ENCODE measurements at places on chromosomes 16 and 17.
A peak's percentile ranks its signal among the peaks of the same experiment; 100 is the strongest.

DNA sequence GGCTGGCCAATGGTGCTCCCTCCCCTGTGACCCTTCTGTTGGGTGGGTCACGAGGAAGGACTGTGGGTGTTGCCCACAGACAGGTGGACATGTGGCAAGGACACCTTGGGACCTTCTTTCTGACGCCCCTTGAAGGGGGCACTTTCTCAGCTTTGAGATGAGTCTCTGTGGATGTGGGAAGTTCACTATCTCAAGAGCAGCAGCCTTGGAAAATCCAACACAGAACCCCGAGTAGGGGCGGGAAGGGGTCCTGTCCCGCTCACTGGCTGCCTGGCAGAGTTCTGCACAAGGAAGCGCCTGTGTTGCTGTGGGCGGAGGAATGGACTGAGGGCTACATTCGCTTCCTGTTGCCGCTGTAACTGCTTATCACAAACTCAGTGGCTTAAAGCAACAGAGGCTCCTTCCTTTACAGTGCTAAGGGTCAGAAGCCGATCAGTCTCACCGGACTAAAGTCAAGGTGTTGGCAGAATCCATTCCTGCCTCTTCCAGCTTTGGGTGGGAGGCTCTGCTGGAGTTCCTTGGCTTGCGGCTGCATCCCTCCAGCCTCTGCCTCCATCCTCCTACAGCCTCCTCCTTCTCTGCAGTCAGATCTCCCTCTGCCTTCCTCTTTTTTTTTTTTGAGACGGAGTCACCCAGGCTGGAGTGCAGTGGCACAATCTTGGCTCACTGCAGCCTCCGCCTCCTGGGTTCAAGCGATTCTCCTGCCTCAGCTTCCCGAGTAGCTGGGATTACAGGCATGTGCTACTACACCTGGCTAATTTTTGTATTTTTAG, 305.2 kb downstream of the SEC14L1 start:
- peak; percentile 80 for DNase-seq

- DNase-seq = peak; percentile 42
These were observed 744 bp upstream of the GGNBP2 start for GRCh38 chr17:36544044-36544306.

DNA sequence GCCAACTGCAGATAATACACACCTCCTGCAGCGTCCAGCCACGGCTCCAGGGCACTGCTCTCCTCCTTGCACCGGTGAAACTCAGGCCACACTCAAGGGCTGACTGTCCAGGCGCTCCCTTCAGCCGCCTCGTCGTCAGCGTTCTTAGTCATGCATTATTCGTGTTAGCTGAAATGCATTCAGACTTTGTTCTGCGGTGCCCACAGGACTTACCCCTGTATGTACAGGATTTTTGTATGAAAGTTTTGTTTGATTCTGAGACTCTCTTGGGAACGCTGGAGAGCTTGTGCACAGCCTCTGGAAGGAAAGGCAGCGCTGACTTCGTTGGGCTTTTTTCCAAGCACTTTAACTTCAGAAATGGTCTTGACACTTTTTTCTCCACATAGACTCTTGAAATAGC, 22.1 kb downstream of the CIBAR2 start:
- no peak for DNase-seq

GRCh38 chr16:4586291-4586690, 28.4 kb downstream of the UBALD1 start:
- DNase-seq = no peak

- DNase-seq = no peak
These were observed 348.9 kb upstream of the DYNLRB2 start for GRCh38 chr16:80191928-80192327.

GRCh38 chr17:5678171-5678570, 93.9 kb upstream of the NLRP1 start:
- DNase-seq = no peak

GRCh38 chr17:1398931-1399678, 917 bp downstream of the YWHAE start:
- peak; percentile 31 for DNase-seq

GRCh38 chr16:81547194-81547938, 102.8 kb downstream of the CMIP start:
- no peak for DNase-seq

DNA sequence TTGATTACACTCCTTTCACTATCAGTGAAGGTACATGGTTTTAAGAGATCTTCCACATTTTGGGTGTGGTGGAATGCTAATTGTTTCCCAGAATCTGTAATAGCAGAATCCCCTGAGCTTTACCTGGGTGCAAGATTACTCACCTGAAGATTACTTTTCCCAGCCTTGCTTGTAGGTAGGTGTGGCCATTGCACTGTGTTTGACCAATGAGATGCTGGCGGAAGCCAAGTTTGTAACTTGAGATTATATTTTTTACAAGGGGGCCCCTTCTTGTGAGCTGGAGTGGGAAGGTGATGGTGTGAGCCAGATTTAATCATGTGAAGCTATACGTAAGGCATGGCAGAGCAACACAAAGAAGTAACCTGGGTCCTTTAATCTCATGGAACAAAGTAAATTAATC, 294.3 kb downstream of the TOX3 start:
- DNase-seq = no peak

GRCh38 chr17:43416998-43417890, 18.5 kb downstream of the ARL4D start:
- no peak for DNase-seq

DNA sequence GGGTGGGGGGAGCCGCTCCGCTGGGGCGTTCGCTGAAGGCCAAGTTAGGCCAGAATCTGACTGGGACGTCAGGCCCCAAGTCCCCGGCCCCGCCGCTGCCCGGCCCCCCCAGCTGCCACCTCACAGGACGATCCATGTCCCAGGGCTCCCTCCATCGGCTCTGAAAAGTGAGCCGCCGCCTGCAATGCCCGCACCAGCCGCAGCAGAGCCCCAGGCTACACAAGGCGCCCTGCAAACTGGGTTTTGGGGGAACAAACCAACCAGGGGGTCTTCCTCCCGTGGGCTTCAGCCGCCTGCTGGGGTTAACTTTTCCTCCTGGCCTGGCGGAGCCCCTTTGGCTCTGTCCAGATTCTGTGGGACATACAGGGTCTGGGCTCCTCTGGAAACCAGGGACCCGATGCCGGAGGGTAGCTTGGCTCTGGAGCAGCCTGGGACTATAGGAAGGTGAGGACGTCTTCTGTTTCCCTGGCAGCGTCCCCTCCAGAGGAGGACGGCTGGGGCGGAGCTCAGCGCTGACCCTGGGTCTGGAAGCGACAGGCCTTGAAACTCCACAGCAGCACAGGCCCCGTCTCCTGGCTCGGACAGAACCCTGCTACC, 835 bp downstream of the NME4 start:
- peak; percentile 55 for DNase-seq

DNA sequence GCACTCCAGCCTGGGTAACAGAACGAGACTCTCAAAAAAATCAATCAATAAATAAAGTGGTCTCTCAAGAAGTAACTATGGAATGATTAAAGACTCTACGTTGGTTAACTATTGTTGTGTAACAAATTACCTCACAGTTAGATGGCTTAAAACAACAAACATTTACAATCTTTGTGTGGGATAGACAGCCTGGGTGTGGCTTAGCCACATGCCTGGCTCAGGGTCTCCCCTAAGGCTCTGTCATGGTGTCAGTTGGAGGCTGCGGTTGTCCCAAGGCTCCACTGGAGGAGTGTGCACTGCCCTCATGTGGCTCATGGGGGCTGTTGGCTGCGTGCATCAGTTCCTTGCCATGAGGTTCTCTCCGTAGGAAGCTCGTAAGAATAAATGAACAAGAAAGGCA, 294.5 kb downstream of the SNX29 start:
- no peak for DNase-seq

GRCh38 chr16:82133798-82134197, 36.2 kb downstream of the MPHOSPH6 start:
- peak; percentile 24 for DNase-seq

DNA sequence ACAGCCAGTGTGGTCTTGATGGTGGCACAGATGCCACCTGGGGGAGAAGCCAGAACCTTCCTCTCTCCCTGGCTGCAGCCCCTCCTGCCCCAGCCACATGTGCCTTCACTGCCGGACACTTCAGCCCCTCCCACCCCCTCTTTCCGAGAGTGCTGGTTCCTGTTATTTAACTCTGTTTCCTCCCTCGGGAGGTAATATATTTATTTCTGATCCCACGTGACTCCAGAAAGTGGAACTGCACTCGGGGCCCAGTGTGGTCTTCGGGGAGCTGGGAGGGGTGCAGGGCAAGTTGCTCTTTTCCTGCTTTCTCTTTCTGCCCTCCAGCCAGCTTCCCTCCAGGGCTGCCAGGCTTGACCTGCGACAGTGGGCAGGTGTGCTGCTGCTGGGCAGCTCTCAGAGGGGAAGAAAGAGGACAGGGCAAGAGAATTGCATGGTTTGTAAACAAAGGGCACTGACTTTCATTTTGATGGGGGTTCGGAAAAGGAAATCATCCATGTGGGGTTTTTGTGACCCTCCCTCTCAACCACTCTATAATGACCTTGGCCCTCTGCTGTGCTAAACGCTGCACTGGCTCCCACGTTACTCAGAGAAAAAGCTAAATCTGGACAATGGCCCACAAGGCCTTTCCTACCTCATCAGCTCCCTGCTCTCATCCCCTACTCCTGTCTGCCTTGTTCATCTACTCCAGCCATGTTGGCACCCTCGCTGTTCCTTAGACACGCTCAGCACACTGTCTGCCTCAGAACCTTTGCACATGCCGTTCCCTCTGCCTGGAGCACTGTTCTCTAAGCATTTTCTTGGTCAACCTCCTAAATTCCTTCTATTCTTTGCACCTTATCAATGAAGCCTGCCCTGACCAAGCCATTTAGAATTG, 8.2 kb upstream of the CIITA start:
- no peak for DNase-seq

DNA sequence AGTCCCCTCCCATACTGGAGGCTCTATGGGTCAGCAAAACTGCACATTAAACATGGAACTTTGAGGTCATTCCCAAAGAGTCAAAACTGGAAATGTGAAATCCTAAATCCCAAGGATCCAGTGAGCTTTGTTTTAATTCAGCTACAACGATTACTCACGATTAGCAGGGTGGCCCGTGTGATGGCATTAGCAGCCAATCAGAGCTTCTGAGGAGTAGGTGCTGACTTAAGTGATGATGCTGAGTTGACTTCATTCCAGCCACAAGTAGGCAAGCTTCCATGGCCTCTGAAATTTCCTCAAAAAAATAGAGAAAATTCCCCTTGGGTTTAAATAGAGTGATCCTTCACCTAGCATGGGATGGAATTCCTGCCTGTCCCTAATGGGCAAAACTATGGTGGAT, 28.1 kb upstream of the BEAN1 start:
- DNase-seq = no peak

DNA sequence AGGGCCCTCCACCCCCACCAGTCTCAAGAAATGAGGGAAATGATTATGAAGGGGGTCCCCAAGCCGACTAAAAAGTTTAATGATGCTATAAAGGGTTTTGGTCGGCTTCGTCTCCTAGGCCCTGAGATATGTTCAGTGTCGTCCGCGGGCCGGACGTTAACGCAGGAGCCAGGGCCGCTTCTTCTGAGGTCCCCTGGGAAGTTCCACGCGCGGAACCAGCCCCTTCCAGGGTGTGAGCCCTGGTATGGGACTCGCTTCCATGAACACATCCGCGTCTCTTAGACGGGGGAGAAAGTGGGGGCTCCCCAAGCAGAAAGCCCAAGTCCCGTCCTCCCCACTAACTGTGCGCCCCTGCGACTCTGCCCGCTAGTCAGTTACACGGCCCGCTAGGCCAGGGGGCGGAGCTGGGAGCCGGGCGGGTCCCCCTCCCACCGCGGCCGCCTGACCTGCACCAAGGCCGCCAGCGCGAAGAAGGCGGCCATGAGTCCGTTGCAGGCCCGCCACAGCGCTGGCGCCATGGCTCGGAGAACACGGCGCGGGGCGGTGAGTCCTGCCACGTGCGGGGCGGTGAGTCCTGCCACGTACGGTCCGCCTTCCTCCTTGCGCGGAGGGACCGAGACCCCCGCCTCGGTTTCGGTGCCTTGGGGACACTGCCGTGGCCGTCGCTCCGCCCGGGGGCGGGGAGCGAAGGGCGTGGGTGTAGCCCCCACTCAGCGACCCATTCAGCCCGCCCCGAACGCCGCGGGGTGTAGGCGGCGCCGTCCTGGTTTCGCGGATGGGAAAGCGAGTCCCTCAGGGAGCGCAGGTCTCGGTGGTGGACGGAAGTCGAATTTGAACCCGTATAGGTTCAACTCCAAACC, at the start of gene TMEM220:
Gene TMEM220, minus strand, starts transcription at position 690 of the 860 bp plus-strand sequence. Its CDS starts 172 bp downstream, at position 518.
- DNase-seq = peak; percentile 42

- no peak for DNase-seq
These were observed 479.3 kb upstream of the ZFHX3 start for GRCh38 chr16:73527187-73527586.

DNA sequence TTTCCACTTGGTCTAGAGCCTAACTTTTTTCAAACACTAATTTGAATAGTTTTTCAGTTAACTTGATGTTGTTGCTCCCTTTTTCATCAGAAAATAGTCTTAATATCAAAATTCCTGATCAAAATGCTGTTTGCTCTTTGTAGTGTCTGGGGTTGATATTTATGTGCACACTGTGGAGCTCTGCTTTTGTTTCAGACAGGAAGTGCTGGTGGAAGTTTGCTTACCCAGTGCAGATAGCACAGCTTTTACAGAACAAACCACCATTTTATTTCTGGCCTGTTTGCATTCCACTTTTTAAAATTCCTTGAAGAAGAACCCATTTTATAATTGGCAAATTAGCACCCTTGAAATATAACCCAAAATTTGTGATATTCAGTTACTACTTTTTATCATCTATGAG, 125.4 kb downstream of the MRTFB start:
- no peak for DNase-seq

DNA sequence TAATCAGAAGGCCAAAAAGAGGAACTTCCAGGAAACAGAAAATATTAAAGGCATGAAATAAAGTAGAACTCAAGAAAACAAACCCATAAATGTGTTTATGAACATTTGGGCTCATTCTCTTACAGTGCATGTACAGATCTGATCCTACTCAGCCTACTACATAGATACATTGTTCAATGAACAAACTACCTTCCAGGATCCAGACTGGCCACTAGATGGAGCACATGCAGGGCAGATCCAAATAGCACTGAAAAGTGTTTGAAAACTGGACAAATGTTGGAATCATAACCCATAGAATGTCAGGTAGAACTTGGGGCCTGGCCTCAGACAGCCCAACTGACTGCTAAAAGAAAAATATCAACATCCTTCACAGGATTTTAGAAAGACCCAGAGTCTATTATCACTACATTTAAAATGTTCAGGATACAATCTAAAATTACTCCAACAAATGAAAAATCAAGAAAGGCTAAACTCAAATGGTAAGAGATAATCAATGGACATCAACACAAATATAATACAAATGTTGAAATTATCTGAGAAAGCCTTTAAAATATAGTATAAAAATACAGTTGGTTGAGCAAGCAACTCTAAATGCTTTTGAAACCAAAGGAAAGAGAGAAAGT, 122.4 kb upstream of the NUDT7 start:
- DNase-seq = peak; percentile 25
